GM12864 (cell line): ENCODE measurements at places on chromosomes 3 and 15.
A peak's percentile ranks its signal among the peaks of the same experiment; 100 is the strongest.

GRCh38 chr3:169633105-169633504 is 30.4 kb downstream of the MECOM start:
- DNase-seq, result no peak

DNA sequence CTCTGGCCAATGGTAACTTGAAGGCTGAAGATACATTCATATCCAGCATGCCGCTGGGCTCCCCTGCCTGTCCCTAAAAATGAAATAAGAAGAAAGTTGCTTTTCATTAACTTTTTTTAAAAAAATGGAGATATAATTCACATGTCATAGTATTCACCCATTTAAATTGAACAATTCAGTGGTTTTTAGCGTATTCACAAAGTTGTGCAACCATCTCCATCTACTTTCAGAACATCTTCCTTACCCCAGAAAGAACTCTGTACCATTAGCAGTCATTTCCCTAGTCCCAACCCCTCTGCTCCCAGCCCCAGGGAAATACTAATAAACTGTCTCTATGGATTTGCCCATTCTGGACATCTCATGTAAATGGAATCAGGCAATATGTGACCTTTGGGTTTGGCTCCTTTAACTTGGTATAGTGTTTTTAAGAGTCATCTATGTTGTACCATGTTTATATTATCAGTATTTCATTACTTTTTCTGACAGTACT is 55.8 kb upstream of the GATM start:
- no peak for DNase-seq

- DNase-seq, result no peak
These were observed 82.4 kb downstream of the CD200 start for GRCh38 chr3:112415390-112415789.

- DNase-seq, result no peak
These were observed 31.9 kb downstream of the PARP16 start for GRCh38 chr15:65254758-65255157.

- no peak for DNase-seq
These were observed 3.0 kb upstream of the COL8A1 start for GRCh38 chr3:99635348-99635747.

DNA sequence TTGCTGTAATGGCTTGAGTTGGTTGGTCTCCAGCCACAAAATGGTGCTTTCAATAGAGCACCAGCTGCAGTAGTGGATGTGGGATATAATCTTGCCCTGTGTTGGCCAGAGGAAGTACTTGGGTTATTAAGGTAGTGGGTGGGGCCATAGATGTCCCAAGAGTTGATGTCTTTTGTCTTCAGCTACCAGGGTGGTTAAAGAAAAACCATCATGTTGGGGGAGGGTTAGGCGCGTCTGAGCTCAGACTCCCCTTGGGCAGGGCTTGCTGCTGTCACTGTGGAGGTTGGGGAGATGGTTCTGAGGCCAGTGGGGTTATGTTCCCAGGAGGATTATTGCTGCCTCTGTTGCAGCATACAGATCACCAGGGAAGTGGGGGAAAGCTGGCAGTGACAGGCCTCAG is 46.9 kb upstream of the GADL1 start:
- DNase-seq, result no peak

DNA sequence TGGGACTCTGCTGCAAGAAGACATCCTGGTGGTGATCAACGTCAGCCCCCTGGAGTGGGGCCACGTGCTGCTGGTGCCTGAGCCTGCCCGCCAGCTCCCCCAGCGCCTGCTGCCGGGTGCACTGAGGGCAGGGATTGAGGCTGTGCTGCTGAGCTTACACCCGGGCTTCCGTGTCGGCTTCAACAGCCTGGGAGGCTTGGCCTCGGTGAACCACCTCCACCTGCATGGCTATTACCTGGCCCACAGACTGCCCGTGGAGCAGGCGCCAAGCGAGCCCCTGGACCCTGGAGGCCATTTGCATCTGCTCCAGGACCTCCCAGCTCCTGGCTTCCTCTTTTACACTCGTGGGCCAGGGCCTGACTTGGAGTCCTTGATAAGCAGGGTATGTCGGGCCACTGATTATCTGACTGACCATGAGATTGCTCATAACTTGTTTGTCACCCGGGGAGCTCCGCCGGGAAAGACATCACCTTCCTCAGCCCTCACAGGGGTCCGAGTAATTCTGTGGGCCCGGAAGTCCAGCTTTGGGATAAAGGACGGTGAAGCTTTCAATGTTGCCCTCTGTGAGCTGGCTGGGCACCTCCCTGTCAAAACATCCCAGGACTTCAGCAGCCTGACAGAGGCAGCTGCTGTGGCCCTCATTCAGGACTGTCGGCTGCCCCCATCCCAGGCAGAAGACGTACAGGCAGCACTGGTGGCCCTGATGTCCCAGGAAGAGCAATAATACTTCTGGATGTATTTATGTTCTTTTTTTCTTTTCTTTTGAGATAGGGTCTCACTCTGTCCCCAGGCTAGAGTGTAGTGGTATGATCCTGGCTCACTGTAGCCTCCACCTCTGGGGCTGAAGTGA is 7.6 kb downstream of the GDPGP1 start:
- DNase-seq, result no peak

DNA sequence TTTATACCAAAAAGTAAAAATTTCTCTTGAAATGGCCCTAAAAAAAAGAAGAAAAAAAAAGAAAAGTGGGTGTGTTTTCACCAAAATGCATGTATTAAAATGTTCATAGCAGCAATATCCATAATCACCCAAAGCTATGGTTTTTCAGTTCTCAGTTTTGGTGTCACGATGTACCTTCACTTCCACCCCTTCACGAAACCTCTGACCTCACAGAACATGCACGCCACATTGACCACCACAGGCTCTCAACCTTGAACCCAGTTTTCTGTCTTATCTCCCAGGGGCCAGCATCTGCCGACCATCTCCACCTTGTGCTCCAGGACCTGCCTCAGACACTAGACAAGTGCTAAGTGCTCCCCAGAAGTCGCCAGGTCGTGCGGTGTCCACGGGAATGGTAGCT is 30.4 kb downstream of the COLQ start:
- DNase-seq, result no peak

DNA sequence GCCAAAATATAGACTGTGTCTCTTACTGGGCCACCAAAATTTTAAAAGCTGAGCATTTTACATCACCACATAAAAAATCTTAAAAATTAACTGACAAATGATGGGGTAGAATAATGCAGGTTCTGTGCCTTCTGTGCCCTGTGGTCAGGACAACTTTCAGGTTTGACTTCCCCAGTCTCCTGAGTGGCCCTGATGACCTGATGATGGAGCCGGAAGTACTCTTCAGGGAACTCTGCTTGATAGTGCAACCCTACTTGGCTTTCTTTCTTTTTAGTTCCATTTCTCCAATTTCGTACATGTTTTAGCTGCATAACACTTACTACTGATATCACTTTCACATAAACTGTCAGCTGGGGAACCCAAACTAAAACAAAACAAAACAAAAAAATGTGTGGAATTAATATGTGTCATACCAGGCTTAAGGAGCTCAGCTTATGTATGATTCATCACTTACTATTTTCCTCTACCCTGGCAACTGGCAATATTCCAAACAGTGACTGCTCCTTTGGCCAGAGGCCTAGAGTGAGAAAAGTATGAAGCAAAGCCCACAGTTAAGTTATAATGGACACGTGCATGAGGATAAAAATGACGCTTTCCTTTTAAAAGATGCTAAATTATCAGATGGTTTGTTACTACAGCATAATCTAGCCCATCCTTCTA is 194.3 kb downstream of the BCHE start:
- DNase-seq, result no peak

DNA sequence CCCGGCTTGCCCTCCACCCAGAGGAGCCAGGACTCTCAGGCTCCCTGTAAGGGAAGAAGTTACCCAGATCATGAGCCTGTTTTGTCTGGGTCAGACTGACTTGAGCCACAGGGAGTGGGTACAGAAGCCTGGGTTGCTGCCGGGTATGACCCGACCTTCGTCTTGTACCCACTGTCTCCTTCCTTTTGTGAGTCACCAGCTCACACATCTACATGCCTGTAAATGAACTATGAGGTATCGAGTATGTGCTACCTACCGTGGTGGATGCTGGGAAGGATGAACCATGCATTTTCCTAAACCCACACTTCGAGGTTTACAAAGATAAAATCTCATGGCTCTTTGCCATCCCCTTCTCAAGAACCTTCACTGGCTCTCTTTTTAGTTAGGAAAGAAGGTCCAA is 56.9 kb downstream of the CACNA1D start:
- no peak for DNase-seq

DNA sequence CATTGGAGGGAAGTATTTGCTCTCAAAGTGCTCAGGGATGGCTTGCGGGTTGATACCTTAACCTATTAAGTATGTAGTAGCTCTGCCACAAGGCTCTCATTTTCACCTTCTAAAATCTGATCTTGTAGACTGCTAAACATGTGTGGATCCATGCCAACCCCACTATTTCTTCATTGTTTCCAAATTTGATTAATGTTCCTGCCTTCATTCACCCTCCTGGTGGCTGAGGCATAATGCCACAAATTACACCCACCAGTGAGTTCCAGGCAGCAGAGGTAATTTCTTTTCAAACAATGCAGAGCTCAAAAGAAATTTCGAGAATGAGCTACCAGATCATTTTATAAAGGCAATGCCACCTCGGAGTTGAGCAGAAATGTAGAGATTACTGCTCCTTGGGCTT is 71.0 kb downstream of the EDEM1 start:
- DNase-seq, result no peak

DNA sequence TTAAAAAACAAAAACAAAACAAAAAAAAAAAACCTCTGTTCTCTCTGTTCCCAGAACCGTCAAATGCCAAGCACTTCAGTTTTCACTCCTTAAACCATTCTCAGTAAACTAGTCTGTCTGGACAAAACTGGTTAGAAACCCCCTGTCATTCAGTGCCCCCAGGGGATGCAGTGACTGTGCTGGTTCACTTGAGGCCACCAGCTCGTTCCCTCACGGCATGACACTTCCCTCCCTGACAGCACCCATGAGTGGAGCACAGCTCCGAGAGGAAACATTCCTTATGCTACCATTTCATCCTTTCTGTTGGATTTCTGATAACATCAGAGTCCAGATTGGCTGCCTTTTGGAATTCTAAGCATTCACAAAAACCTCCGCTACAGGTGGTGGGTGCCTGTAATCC is 244.0 kb upstream of the TPM1 start:
- DNase-seq, result no peak

DNA sequence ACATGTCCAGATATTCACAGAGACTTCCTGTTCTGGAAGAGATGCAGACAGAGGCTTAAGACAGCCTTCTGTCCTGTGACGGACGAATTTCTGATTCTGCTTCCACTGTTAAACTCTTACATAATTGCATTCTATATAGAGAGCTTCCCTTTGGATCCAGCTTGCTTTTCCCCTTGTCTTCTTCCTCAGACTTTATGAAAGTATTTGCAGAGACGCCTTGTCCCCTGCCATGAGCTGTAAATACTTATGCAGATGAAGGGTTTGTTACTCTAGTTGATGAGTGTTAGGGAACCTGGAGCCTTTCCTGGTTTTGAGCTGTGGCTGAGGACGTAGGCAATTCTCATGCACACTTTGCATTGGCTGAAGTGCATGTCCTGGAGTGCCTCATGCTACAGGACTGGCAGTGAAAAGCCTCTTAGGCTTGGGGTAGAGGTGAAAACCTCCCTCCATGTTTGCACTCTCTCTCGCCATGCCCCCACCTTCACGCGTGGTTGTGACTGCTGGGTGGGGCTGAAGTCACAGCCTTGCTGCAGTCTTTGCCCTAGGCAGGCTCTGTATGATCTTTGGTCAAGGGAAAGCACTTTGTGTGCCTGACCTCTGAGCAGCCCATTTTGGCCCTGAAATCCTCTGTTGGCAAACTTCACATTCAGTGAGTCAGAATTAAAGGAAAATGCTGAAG is 286.6 kb downstream of the PTPRG start:
- no peak for DNase-seq

- no peak for DNase-seq
These were observed 596.9 kb downstream of the ZBBX start for GRCh38 chr3:166783206-166783605.

GRCh38 chr3:188956839-188957489 is 214.8 kb upstream of the TPRG1 start:
- peak; percentile 5 for DNase-seq
